ENCODE measurements at places on chromosomes 2 and 18. TPM values are rescaled to one million over a fixed set of nuclear protein-coding genes. Genes with fewer than 3 reads are reported as not detected.

GRCh38 chr2:72011791-72012190 lies 135.9 kb downstream of the CYP26B1 start:
- DNase-seq = no peak

DNA sequence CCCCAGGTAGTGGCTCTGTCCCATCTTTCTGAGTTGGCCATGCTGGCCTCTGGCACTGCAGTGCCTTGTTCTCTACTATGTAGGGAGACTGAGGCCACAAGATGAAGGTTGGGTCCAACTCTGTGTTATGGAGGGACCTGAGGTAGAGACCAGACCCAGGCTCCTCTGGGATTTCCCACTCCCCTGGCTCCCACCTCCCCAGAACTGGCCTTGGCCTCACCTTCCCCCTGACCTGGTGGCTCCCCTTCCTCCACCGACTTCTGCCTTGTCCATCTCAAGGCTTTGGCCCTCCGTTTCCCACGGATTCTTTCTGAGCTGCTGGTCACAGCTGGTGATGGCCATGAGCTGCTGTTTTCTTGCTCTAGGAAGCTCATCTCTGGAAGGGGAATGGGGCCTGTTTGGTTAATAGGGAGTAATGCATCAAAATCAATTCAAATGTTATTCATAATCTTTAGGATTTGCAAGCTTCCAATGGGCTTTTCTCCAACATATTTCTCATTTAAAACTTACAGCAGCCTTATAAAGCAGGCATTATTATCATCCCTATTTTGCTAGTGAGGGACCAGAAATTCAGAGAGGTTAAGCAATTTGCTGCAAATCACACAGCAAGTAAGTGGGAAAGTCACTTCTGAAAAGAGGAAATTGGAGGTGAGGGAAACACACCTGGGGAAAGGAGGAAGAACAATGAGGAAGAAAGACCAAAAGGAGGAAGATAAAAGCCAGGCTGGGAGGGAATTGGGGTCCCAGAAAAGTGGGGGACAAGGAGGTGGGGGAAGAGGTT lies 887 bp downstream of the PRKAG3 start:
- DNase-seq = no peak

Gene NTSR2
- not detected for total RNA-seq

DNA sequence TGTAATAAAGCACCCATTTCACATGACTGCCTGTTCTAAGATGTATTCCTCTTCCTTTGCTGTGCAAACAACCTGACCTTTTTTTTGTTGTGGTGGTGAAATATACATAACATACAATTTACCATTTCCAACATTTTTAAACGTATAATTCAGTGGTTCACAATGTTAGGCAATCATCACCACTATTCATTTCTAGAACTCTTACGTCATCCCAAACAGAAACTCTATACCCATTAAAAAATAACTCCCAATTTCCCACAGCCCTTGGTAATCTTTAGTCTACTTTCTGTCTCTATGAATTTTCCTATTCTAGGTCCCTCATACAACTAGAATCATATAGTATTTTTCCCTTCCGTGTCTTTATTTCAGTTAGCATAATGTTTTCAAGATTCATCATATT lies 36.7 kb downstream of the RND3 start:
- no peak for DNase-seq

Gene CCDC102B
- total RNA-seq = 3.1 TPM

GRCh38 chr2:111068435-111069058 lies 52.2 kb upstream of the BCL2L11 start:
- DNase-seq = no peak

- DNase-seq = no peak
Observed at GRCh38 chr18:4842287-4842686, 354.8 kb downstream of the AKAIN1 start.

Gene NCKAP5
- 1.7 TPM for total RNA-seq

DNA sequence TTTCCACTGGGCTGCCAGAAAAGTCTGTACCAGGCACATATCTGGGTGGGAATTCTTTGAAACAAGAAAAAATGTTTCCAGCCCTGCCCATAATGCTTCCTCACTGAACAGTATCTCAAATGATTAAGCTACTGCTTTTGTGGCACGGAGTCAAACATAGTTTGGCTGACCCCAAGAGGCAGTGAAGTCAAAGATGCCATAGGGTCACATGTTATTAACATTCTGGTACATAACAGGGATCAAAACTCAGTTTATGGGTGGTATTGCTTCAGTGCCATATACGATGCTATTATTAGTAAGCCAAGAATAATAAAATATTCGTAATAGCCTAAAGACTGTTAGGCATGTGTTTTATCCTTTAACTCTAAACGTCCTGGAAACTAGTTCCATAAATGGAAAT lies 112.4 kb downstream of the FEZ2 start:
- no peak for DNase-seq

DNA sequence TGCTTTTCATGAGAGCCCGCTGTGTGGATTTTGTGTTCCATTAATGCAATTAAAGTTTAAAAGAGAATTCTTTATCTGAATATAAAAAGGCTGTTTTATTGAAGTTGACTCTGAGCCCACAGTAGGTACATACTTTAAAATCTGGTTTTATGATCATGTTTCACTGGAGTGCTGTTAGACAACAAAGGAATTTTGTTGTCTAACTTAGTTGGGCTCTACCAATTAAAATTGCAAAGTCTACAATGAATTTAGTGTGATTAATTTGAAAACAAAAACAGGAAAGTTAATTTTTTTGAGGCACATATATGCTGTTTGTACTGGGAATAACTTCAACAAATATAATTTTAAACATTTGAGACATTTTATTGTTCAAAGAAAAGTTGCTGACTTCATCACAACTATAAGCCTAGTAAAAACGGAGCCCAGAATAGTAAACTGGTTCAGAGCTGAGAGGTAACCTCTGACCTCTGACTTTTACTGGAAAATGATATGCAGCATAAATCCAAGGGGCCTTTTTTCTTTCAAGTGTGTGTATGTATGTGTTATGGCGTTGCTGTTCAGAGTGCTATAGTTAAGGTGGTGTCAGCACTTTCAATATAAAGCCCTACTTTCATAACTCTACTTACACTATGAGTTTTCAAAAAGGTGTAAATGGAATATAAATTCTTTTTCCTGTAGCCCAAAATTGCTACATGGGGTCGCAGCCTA lies 30.2 kb downstream of the MEIS1 start:
- DNase-seq = no peak

GRCh38 chr2:161713706-161714105 lies 89.5 kb downstream of the SLC4A10 start:
- DNase-seq = no peak

Gene MROH2A
- total RNA-seq = not detected

GRCh38 chr2:30770816-30771576 lies 36.2 kb downstream of the CAPN13 start:
- no peak for DNase-seq

GRCh38 chr2:239380831-239381708 lies 19.8 kb downstream of the HDAC4 start:
- no peak for DNase-seq

- no peak for DNase-seq
Observed at GRCh38 chr2:30139131-30139870, 7.5 kb upstream of the YPEL5 start.

DNA sequence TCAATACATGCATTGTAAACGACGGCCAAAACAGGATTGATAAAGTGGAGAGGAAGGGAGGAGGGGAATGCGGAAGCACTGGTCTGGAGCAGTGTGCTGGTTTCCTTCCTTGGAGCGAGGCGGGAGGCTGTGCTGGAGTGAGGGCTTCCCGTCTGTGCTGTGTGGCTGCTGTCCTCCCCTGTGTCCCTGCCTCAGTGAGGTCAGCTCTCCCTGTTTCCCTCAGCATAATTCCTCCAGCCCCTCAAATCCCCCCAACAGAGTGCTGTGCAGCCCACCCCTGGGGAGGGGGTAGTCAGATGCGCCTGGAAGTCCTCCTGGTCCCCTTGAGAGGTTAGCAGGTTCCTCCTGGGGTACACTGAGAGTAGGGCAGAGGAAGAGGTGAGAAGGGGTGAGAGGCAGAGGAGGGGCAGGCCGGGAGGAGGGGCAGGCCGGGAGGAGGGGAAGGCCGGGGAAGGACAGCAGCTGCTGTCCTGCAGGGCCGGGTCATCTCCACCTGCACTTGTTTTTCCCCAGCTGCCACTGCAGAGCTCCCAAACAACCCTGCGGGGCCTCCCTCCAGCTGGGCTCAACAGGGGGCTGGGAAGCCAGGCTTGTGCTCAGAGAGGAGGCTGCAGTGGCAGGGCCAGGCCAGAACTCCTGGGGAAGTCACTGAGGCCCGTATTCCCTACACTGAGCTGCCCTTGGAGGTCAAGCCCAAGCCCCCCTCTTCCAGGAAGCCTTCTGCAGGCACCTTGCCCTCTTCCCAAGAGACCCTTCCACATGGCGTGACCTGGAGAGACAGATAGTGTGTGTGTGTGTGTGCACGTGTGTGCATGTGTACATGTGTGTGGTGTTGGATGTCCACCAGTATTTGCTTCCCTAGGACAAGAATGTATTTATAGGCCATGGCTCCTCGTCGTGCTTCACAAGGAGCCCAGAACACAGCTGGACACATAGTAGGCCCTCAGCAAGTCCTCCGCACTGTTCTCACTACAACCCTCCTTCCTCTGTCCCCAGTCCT lies 13.2 kb upstream of the ATP6V1B1 start:
- no peak for DNase-seq

Gene ASTL
- total RNA-seq = not detected

All from progenitor cell of endocrine pancreas (in vitro differentiated cells).